ENCODE measurements at places on chromosomes 5 and 9.

DNA sequence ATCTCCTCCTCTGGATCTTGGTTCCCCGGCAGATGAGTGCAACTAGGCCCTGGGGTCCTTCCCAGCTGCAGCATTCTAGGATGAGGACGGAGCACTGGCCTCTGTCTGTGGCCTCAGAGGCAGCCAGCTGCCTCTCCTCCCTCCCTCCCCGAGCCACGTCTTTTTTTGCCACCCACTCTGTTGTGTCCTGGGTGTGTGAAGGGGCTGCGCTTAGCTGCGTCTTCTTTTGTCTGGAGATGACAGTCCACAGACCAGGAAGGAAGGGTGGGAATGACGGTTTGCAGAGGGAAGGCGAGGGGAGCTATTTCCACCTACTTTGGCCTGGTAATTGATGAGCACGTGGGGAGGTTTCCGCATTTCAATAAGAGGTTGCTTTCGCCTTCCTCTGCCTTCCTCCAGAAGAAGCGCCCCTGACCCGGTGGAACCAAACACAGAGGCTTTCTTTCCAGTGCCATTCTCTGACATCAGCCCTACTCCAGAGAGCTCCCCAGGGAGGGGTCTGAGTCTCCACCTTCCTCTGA, 34.5 kb upstream of the GABRP start:
- DNase-seq, result no peak

DNA sequence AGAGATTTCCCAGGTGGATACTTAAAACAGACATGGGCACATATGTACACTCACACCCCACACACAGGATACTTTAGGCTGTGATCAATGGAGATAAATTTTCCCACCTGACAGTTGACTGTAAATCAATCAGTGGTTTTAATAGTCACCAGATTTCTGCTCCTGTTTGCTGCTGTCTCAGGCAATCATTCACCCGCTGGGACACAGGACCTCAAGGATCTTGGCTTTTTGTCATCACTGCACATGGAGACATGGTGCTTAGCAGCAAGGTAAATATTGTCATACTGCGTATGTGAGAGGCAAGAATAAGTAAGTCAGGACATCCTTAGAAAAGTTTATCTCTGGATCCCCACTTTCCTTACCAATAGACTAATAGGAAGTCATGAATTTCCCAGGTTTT, 60.8 kb upstream of the KLF9 start:
- no peak for DNase-seq

- no peak for DNase-seq
These were observed 37.1 kb downstream of the BARX1 start for GRCh38 chr9:93918061-93918460.

DNA sequence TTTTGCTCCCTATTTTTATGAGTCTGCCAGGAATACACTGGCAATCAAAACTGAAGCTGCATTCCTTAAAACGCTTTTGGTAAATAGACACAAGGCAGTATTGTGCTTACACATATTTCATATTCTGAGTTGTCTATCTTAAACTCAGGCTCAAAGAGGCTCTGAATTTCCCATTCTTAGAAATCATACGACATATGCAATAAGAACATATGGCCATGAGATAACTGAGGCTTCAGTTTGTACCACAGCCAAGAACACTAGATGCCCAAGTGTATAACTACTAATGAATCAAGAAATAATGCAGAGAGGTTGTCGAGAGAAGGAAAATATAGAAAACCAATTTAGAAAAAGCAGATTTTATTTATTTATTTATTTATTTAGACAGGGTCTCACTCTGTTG, 357.4 kb downstream of the NDUFS4 start:
- DNase-seq, result no peak

GRCh38 chr9:92120138-92120537, 4.9 kb upstream of the SPTLC1 start:
- DNase-seq, result no peak

GRCh38 chr5:160036243-160036642, 27.3 kb downstream of the TTC1 start:
- no peak for DNase-seq

GRCh38 chr9:134123764-134124128, 12.1 kb upstream of the WDR5 start:
- DNase-seq, result no peak

DNA sequence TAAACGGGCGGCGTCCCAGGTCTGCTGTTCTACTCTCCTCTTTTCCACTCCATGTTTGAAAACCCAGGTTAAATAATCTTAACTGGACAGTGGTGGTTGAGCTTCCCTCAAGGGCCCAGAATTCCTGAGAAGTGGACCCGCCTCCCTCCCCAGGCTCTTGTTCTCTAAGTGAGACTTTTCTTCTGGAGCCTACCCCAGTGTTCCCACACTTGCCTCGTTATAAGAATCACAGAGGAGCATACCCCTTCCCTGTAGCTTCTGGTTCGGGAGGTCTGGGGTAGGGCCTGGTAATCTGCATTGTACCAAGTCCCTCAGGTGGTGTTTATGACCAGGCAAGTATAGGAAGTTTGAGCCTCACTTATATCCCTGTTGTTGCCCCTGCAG, 12.0 kb downstream of the PSD2 start:
- DNase-seq, result no peak

- DNase-seq, result no peak
These were observed 364.4 kb upstream of the RIOK2 start for GRCh38 chr5:97547430-97547829.

- no peak for DNase-seq
These were observed 151.0 kb upstream of the PAPPA start for GRCh38 chr9:116002624-116003023.

GRCh38 chr5:159915904-159916840, at the start of gene ADRA1B:
ADRA1B (plus strand) TSS chr5:159916482; CDS start chr5:159916906, 424 bp downstream.
- DNase-seq, result peak; percentile 80

DNA sequence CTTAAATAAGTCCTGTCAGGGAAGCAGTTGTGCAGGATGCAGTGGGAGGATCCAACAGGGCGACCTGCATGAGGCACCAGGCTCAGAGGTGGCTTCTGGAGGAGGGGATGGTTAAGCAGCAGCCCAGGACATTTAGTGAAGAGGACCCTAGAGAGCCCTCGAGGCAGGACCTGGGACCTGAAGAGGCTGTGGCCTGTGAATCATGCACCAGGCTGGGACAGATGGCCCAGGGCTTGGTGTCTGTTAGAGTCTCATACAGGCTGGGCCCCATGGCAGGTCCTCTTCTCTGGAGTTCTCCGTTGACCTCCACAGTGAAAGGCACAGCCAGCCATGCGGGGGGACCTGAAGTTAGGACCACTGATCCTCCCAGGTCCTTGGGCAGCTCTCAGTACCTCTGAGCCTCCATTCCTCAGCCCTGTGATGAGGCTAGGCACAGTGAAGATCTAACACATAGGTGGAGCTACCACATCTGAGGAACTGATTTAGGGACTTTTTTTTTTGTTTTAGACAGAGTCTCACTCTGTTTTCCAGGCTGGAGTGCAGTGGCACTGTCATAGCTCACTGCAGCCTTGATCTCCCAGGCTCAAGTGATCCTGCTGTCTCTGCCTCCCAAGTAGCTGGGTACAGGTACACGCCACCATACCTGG, 60.8 kb upstream of the GARNL3 start:
- DNase-seq, result no peak

DNA sequence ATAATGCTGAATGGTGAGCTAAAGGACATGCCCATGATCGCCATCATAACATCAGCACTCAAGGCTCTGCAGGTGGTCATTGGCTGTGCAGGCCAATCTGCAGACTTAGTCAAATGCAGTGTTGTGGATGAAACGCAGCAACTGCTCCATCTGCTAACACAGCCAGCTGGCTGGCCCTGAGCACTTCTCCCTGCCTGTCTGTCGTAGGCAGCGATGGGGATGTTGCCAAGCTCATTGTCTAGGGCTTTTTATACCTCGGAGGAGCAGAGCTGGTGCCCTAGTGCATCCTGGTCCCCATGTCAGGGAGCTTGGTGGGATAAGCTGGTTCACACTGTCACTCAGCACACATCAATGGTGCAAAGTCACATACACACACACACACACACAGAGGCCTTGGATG, 189.4 kb downstream of the TENT4A start:
- DNase-seq, result no peak

GRCh38 chr9:85432599-85432998, 309.2 kb downstream of the AGTPBP1 start:
- DNase-seq, result no peak

DNA sequence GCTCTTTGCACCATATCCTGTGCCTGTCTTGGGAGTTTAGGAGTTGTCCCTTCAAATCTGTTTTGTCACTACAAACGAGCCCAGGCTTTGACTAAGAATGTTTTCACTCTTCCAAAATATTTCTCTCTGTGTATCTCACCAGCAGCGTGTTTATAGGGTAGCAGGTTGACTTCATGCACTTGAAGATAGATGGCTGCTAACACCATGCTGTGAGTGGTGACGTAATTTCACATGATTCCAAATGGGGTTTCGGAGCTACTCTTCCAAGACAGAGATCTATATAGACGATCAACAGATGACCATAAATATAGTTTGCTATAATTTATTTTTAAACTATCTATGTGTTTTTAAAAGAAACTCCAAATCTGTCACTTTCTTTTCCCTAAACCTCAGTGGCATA, 30.6 kb downstream of the RORB start:
- DNase-seq, result no peak

- DNase-seq, result no peak
These were observed 25.1 kb upstream of the TBC1D2 start for GRCh38 chr9:98280574-98280973.

DNA sequence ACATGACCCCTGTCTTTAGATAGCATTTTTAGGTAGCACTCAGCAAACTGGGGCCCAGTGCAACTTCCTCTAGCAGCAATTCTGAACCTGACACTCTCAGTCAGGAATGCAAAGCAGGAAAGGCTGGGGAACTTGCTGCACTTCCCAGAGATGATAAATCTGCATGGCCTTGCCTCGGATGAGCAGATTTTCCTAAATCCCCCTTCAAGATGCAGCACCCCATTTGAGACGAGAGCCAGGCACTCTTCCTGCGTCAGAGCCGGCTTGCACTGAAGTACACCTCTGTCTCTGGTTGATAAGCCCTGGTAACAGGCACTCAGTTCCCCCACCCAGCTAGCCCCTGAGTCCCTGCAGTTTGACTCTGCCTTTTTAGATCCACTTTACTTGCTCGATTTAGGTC, 296.7 kb upstream of the PANK3 start:
- DNase-seq, result peak; percentile 30

GRCh38 chr5:150149618-150150017, 6.0 kb downstream of the PDGFRB start:
- no peak for DNase-seq

DNA sequence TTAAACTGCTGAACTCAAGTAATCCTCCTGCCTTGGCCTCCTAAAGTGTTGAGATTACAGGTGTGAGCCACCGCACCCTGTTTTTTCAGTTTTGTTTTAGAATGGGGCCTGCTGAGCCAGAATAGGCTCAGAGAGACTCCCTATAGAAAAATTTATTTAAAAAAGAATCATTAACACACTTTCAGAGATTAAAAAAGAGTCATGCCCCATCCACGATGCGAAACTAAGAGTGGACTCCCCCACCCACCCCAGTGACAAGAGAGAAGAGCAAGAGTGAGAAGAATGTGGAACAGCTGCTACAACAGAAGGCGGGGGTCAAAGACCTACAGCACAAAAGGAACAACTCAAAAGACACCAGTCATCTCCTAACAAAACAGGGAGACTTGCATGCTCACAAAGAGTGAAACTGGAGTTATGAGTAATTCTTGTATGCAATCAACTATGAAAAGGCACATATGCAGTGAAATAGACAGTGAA, 47.2 kb downstream of the GLDC start:
- no peak for DNase-seq

DNA sequence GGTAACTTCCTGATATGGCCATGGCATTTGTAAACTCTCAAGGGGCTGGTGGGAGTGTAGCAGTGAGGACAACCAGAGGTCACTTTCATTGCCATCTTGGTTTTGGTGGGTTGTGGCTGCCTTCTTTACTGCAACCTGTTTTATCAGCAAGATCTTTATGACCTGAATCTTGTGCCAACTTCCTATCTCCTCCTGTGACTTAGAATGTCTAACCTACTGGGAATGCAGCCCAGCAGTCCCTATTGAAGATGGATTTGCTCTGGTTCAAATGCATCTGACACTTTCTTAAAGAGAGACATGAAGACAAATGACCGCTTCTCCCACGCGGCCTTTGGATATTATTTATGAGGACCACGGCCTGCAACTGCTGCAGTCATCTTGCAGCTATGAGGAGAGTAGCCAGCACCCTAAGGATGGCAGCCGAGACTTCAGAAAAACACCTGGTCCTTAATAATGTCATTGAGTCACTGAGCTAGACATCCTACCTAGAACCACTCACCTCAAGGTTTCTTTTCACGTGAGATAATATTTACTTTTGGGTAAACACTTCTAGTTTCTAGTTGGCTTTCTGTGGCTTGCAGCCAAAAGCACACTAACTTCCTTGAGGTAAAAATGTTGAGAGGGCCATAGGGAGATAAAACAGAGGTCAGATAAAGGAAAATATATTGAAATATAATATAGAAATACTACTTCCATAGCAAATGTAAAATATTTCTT, 28.2 kb downstream of the CETN3 start:
- DNase-seq, result no peak

DNA sequence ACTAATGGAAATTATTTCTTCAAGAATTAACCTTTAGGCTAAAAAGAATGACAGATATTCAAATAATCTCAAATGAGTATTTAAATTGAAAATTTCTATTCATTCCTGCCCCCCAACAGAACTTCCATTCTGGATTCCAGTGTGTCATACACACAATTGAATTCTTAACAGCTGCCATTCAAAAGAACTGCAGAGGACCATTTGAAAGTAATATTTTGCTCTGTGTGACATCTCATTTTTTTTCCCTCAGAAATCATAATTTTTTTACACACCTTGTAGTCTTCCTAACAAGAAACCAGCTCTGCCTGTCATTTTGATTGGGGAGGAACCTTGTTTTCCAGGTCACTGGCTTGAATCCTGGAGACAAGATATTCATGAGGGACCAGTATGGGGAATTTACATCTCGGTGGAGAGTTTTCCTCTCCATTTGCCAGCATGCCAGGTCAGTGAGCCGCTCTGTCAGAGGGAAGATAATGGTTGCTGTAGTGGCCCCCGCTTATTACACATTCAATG, 358.7 kb upstream of the ITGA1 start:
- no peak for DNase-seq

DNA sequence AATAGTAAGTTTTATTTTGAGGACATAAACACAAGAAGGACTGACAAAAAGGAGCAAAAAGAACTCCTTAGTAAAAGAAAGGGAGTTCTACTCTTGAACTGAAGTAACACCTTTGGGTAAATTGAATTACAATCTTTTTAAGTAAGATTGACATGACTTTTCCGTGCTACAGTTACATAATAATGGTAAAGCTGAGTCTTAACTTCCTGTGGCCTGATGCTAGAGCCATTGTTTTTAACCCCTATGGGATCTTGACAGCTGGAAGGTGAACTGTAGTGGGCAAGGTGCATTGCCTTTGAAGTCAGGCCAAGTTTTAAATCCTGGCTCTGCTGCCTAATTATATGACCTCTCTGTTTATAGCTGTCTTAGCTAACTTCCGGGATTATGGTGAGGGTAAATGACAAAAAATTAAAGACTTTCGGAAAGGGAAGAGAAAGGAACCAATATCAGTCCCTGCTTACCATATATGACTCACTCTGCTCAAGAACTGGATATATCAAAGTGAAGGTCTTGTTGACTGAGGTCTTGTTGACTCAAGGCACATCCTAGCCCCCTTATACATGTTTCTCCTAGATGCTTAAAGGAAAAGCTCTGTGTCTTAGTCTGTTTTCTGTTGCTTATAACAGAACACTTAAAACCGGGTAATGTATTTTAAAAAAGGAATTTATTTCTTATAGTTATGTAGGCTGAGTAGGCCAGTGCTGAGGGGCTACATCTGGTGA, 6.8 kb downstream of the HSD17B4 start:
- DNase-seq, result no peak

Data from right forelimb (tissue), 1 donor.